Right hindlimb (tissue), 1 donor: ENCODE measurements at places on chromosomes 1 and 21.
A peak's percentile ranks its signal among the peaks of the same experiment; 100 is the strongest.

DNA sequence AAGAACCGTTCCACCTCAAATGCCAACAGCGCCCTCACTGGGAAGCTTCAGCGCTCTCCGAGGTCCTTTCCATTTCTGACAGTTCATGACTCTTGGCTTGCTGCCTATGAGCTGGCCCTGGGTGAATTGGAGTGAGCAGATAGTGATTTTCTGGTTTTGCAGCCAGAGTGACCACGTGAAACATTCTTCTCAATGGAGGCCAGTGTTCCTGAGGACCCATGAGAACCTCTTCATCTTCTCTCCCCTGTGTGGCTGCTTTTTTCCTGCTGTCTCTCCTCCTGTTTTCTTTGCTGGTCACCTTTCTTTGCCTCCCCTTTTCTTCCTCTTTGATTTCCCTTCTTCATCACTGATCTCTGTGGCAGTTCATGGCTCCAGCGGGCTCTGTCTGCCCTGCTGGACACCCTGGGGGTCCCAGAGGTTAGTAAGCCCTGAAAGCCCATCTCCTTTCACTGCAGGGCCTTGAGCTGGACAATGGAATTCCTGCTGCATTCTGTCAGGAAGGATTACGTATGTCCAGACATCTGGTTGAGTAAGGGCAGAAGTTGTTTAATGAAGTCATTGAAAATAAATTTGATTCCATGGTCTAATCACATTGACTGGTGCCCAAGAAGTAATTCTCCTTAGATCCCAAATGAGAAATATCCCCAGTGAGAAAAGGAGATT lies 29.9 kb downstream of the VASH2 start:
- DNase-seq: no peak

DNA sequence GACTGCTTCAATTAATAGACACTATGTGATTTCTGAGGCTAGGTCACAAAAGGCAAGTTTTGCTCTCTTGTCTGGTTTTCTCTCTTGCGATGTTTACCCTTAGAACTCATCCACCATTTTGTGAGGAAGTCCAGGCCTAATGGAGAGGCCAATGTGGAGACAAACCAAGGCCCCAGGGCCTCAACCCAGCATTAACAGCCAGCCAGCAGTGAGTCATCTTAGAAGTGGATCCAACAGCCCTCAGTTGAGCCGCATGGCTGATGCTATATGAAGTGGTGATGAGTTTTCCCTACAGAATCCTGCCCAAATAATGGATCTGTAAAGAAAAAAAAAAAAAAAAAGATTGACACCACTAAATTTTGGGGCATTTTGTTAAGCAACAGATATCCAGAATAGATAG lies 95.1 kb downstream of the DNTTIP2 start:
- DNase-seq: no peak

- DNase-seq: peak; percentile 91
Observed at GRCh38 chr1:28259934-28260802, 850 bp downstream of the SESN2 start.

- DNase-seq: no peak
Observed at GRCh38 chr1:206524739-206525364, 17.5 kb downstream of the RASSF5 start.

DNA sequence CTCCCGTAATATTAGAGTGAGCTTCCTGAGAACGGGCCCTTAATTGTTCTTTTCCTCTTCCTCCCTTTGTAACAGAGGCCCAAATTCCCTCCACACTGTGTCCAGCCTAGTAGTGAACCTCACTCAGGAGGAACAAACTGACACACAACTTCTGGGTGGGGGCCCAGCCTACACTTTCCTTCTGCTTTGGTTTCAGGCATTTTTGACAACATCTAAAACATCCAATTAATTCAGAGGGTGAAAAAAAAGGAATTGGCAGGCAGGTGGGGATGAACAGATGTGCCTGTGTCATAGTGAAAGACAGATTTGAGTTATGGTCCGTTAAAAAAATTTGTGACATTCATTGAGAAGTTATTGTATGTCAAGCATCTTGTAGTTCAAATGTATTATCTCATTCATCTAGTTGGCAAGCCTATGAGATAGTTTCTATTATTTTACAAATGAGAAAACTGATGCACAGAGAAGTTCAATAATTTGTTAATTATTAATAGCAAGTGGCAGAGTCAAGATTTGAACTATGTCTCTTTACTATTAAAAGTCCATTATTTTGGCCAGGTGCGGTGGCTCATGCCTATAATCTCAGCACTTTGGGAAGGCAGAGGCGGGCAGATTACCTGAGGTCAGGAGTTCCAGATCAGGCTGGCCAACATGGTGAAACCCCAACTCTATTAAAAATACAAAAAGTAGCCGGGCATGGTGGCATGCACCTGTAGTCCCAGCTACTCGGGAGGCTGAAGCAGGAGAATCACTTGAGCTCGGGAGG lies 41.6 kb upstream of the LRIG2 start:
- DNase-seq: no peak

- no peak for DNase-seq
Observed at GRCh38 chr1:174058624-174059023, 36.5 kb upstream of the RC3H1 start.

GRCh38 chr1:44613941-44614340 lies 60.3 kb downstream of the TMEM53 start:
- no peak for DNase-seq

GRCh38 chr1:240508950-240509349 lies 103.0 kb downstream of the GREM2 start:
- DNase-seq: no peak

GRCh38 chr21:44942566-44942965 lies 2.7 kb downstream of the SLX9 start:
- DNase-seq: peak; percentile 7

- no peak for DNase-seq
Observed at GRCh38 chr1:14682941-14683621, 84.6 kb downstream of the KAZN start.

- DNase-seq: no peak
Observed at GRCh38 chr1:212158912-212159796, 123.6 kb downstream of the DTL start.

DNA sequence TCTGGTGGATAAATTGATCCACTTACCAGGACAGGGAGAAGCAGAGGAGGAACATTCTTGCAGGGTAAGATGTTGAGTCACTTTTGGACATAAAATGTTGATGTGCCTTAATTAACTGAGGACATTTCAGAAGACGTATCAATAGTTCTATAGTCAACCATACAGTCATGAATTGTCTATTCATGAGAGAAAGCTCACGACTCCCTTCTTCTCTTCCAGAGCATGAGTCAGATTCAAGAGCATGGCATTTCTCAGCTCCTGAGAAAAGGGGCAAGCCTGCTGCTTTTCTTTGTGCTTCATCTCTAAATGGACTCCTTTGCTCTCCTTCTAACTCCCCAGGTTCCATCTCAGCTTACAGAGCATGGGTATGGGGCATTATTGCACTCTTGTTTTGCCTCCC lies 55.7 kb downstream of the ADGRL4 start:
- no peak for DNase-seq

DNA sequence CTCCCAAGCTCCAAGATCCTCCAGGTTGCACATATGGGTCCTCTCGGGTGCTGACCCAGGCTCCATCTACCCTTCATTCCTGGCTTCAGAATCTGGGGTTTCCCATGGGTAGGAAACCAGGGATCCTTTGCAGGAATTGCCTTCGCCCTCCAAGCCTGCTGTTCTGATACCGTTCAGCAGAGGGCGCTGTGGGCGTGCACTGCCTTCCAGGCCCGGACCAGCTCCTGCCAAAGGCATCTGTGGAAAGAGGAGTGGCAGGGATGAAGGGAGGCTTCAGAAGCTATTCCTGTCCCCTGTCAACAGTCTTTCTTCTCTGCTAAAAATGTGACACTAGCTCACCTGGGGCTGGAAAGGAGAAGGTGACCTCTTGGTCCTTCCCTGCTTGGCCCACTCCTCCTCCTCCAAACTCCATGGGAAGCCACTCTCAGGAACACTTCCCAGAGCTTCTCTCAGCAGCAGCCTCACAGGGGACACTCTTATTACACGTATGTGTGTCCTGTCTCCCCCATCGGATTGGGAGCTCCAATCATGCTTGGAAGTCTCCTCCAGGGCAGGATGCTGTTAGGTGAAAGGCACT lies 71.2 kb downstream of the VWA5B1 start:
- DNase-seq: no peak

GRCh38 chr1:163174524-163175437 lies 27.9 kb downstream of the RGS5 start:
- peak; percentile 49 for DNase-seq
